ENCODE measurements at places on chromosomes 11 and 22.
A peak's percentile ranks its signal among the peaks of the same experiment; 100 is the strongest.

- no peak for DNase-seq
Observed at GRCh38 chr11:70522593-70523311, 124.4 kb downstream of the CTTN start.

DNA sequence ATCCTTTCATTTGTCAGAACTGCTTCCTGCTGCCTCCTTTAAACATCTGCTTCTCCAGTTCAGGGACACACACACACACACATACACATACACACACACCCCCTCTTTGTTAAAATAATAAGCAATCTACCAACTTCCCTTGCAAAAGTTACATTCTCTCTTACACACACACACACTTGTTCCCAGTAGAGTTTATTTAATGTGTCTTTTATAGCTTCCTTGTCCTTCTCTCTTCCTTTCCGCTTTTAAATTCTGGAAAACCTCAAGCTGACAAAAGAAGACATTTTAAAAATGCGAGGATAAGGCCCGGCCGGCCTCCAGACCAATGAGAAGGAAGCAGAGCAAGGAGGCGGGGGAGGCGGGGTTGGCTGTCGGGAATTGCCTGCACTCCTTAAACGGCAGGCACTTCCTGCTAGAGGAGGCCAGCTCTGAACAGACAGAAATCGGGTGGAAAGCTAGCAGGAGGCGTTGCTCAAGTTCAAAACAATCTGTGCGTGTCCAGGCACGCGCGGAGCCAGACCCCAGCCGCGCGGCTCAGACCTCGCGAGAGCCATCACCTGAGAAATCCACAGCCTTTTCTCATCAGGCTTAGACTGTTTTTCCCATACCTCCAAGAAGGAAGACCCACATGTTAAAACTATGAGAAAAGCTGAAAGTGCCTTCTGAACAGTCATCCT is 99.9 kb downstream of the MAML2 start:
- peak; percentile 74 for DNase-seq

GRCh38 chr11:62880231-62880802 is 379 bp upstream of the SLC3A2 start:
- DNase-seq = peak; percentile 78

DNA sequence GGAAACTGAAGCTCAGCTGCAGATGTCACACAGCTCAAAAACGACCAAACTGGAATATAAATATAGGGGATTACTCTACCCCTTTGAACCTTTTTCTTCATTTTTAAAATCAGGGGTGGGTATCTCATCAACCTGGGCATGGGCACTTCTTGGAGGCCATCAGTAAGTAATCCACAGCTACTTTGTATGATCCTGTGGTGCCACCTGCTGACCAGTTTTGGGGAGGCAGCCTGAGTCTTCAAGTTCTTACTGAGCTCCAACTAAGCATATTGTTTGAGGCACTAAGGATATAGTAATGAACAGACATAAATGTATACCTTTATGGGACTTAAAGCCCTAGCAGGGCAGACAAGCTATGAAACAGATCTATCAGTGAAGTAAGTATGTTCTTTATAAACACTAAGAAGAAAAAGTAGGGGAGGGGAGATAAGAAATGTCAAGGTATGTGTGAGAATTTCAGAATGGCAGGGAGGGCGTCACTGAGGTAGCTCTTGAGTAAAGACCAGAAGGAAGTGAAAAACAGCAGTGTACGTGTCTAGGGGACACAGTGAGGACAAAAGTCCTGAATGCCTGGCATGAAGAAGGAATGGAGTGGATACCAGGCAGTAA is 18.4 kb downstream of the TUB start:
- DNase-seq = peak; percentile 11

DNA sequence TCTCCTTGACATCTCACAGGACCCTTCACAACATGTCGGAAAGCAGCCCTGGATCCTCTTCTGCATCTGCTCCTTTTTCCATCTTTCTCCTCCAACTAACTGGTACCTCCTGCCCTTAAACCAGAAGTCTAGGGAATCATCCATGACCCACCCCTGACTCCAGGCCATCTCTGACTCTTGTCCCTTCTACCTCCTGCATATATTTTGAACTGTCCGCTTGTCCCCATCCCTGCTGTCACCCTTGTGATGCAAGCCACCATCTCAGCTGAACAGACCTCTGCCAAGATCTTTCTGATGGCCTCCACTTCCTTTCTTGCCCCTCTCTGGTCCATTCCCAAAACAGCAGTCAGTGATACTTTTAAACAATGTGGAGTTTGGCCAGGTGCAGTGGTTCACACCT is 7.0 kb downstream of the RIBC2 start:
- DNase-seq = no peak

GRCh38 chr11:74783241-74783871 is 34.7 kb downstream of the RNF169 start:
- no peak for DNase-seq

DNA sequence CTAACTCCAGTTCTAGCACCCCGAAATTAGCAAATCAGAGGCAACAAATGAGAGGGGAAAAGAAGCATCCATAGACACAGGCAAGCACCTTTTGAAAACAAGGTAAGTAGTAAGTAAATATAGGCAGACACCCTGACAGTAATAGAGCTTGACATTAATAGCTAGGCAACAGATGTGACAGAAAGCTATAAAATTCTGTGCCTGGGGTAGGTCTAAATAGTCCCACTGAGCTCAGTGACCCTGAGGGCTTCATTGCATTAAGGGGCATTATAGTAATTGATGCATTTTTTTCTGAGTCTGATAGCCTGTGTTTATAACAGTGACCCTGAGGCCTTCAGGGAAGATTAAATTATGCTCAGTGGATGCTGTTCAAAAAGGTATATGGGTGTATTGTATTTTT is 197.1 kb downstream of the HIPK3 start:
- no peak for DNase-seq

GRCh38 chr22:49042877-49043859 is 784.5 kb downstream of the BRD1 start:
- DNase-seq = no peak

Data from hypothalamus (tissue), 51 donors.